ENCODE measurements at places on chromosomes 1 and 21.
A peak's percentile ranks its signal among the peaks of the same experiment; 100 is the strongest.

- peak; percentile 37 for DNase-seq
Measured at GRCh38 chr1:6459850-6460265, 6.1 kb downstream of the TNFRSF25 start.

GRCh38 chr1:210257698-210258529, 25.3 kb downstream of the SERTAD4 start:
- DNase-seq = no peak

DNA sequence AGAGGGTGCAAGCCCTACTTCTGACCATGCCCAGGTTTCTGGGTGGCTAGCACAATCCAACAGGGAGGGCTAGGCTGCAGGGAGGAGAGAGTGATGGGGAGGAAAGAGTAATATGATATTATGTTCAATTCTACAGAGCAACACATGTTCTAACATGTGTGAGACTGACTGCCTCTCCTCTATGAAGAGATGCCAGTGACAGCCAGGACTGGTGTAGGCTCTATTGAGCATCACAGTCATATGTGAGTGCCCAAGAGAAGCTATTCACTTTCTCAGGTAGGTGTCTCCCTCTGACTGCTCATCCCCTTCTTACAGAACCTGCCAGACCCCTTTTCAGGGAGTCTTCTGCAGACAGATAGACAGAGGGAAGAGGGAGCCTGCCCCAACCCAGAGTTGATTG, 446.1 kb downstream of the SIPA1L2 start:
- DNase-seq = no peak

- DNase-seq = no peak
Measured at GRCh38 chr1:10664251-10664650, 132.2 kb downstream of the CASZ1 start.

DNA sequence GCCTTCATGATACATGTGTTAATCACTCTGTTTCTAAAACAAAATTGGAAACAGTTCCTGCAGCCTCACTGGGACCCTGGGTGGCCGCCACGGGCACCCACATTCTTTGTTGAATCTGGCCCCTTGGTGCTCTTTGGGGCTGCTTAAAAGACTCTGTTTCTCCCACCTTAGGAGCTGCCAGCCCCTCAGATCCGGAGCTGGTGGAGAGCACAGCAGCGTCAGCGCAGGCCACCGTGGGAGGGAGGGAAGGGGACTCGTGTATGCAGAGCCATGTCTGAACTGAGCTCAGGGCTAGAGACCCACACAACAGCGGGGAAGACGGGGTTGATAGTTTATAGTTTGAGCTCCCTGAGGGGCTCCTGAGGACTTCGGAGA, 121.2 kb downstream of the CNIH3 start:
- DNase-seq = no peak

- DNase-seq = no peak
Measured at GRCh38 chr1:115677565-115677964, 35.8 kb downstream of the VANGL1 start.

DNA sequence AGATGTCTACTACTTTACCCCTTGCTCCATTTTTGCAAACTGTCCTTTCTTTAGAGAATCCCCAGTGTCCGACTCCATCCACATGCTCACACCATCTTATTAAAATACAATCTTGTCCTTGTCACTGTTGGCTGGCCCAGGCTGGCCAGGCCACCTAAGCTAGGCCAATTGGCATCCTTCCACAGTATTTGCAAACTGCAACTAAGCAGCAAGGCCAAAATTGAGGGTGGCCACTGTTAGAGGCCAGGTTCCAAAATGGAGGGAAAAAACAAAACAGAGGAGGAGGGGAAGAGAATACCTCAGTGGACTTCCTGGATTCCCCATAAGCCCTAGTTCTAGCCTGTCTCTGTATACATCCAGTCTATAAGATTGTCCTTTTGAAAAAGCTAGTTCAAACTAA, 4.3 kb downstream of the FAM89A start:
- no peak for DNase-seq

DNA sequence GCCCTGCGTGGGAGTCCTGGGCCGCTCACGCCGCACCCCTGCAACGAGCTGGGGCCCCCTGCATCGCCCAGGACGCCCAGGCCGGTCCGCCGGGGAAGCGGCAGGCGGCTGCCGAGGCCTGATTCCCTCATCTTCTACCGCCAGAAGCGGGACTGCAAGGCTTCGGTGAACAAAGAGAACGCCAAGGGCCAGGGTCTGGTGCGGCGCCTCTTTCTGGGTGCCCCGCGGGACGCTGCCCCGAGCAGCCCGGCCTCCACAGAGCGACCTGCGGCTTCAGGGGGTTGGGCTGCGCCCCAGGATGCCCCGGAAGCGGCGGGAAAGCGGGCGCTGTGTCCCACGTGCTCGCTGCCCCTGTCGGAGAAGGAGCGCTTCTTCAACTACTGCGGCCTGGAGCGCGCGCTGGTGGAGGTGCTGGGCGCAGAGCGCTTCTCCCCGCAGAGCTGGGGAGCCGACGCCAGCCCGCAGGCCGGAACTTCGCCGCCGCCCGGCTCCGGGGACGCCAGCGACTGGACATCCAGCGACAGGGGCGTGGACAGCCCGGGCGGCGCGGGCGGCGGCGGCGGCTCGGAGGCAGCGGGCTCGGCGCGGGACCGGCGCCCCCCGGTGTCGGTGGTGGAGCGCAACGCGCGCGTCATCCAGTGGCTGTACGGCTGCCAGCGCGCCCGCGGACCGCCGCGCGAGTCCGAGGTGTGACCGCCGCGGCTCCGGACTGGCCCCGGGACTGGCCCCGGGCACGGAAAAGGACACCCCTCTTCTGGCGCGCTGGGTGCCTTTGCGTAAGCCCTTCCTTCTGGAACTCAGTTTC, 2.7 kb downstream of the FAM110D start:
- DNase-seq = peak; percentile 52

- no peak for DNase-seq
Measured at GRCh38 chr21:34715518-34715917, 46.7 kb downstream of the CLIC6 start.

DNA sequence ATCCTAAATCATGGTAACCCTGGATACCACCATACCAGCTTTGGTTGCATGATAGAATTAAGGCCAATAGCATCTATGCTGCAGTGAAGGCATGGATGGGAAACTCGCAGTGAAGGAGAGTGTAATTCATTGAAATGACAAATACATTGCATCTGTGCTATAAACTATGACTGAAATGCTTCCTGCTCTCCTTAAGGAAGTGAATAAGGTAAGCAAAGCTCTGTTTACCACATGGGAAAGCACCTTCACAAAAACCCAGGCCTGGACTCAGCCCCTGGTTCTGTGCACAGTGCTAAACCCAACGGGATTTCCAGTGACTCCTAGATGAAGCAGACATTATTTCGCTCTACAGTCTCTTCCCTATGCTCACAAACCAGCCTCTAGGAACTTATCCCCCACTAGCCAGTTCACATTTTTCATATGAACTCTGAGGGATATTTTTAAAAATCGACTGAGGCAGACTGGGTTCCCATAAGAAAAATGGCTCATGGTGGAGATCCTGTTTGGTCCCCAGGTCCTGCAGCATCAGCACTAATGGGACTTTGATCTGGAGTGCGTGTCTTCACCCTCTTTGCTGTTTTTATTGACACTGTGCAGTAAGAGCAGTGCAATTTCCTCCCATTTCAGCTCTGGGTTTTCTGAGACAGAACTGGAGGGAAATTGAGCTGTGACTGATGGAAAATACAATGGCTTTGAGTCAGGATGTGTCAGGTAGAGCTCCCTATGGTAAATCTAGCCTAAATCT, 362.7 kb downstream of the SIPA1L2 start:
- no peak for DNase-seq

- no peak for DNase-seq
Measured at GRCh38 chr21:46059195-46059594, 38.7 kb upstream of the COL6A2 start.

GRCh38 chr1:177171536-177172123, 872 bp downstream of the BRINP2 start:
- no peak for DNase-seq

DNA sequence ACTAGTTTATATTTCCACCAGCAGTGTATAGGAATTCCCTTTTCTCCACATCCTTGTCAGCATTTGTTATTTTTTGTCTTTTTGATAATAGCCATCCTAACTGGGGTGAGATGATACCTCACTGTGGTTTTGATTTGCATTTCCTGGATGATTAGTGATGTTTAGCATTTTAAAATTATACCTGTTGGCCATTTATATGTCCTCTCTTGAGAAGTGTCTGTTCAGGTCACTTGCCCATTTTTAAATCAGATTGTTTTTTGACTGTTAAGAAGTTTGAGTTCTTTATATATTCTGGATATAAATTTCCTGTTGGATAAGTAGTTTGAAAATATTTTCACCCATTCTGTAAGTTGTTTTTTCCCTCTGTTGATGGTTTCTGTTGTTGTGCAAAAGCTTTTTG, 31.0 kb upstream of the PM20D1 start:
- DNase-seq = no peak

- DNase-seq = no peak
Measured at GRCh38 chr1:118982821-118983557, 5.2 kb downstream of the TBX15 start.

- no peak for DNase-seq
Measured at GRCh38 chr1:39409055-39409816, 82.2 kb upstream of the BMP8A start.

GRCh38 chr1:183887826-183888819, 83.2 kb downstream of the RGL1 start:
- no peak for DNase-seq

DNA sequence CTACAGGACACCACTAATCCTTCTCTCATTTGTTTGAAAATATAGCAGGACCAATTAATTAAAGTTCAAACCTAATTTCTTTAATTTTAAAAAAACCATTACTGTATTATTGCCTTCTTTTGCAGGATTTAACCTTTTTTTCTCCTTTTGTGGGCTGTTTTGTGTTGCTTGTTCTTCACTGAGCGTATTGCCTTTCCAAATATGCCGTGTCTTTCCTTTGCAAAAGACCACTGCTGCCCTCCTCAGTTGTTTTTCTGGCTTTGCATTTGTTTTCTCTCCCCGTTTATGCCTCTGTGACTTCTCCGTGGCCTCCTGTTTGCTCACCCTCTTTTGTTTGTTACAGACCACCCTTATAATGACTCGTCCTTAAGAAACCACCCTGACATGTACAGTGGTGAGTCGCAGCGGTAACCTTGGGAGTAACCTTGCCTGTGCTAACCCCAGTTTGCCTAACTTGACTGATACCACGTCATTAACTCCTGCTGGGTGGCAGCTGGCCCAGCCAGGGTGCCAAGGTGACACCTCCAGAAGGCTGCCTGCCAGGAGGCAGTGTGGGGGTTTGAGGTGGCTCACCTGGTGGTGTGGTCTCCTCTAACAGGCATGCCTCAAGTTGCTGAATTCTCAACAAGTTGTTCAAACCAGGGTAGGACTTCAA, 81.1 kb upstream of the CNTN2 start:
- no peak for DNase-seq

GRCh38 chr21:38352536-38353219, 95.9 kb downstream of the KCNJ15 start:
- DNase-seq = peak; percentile 25

DNA sequence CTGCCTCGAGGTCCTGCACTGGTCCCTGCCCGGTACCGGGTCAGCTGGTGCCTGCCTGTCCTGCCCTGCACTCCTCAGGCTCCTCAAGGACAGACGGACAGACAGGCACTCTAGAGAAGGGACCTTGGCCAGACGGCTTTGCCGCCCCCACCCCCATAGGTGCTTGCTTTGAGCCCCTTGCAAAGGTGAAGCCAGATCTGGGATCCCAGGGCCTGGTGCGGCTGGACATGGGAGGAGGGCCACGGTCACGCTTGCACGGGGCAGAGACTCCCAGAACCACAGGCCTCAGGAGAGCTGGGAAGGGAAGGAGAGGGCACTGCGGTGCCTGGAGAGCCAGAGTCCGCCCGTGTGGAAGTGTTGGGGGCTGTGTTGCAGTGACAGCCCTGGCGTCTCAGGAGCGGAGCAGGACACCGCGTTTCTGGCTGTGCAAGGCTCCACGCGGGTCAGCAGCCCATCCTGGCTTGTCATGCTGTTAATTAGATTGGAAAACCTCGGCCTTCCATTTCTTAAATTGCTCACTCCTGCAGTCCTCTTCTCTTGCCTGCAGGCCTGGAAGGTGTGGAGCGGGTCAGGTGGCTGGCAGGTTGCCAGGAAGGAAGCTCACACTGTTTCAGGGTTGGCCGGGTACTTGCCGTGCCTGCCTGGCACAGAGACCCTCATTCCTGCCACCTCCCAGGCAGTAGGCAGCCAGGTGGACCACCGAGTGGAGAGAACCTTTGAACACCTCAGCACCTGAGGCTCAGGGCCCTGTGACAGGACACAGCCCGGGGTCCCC, 16.3 kb downstream of the COL18A1 start:
- DNase-seq = no peak

- DNase-seq = no peak
Measured at GRCh38 chr1:166365081-166365480, 198.3 kb upstream of the FAM78B start.

DNA sequence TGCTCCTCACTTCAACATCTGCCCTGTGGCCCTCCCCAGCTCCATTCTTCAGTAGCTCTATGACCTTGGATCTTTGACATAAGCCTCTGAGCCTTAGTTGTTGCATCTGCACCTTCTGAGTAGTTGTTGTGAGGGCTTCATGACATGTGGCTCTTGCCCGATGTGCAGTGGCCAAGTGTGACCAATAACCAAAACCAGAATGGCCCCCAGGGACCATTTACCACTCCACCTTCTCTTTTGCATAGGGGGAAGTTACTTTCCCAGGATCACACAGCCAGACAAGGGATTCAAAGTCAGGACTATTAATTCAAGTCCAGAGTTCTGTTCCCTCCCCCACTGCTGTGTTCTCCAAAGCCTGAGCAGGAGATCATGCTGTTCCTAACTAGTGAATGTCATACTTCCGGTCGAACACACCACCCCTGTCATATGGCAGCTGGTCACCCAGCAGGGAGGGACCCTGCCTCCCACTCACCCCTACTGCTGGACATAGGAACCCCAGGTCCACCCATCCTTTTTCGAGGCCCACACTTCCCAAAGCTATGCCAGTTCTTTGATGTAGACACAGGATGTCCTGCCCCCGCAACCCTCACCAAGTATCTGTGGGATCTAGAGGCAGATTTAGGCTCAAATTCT, 4.0 kb downstream of the FGR start:
- DNase-seq = no peak

- DNase-seq = no peak
Measured at GRCh38 chr1:208291923-208292711, 47.9 kb upstream of the PLXNA2 start.

- DNase-seq = no peak
Measured at GRCh38 chr21:35136586-35137219, 87.6 kb upstream of the RUNX1 start.

DNA sequence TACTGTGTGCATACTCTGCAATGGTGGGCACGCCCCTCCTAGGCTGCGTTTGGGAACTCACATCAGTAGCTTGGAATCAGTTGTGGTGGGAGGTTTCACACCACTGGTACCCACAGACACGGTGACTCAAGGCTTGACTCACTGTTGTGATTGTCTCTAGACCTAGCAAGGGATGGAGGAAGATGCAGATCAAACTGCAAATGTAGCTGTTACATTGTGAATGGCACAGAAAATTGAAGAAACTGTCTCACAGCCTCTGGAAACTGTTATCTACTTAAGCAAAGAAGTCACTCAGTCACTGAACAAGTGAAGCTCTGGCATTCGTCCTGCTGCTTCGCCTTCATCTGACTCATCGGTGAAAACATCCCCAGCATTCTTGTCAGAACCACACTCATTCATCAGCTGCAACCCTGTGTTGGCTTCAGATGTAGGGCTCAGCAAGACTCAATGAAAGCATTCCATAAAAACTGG, 59.5 kb downstream of the POFUT2 start:
- peak; percentile 88 for DNase-seq
